ENCODE measurements at places on chromosomes 3 and 15.

GRCh38 chr3:4163011-4163410, 140.2 kb upstream of the SETMAR start:
- no peak for DNase-seq

- no peak for DNase-seq
Measured at GRCh38 chr3:137105277-137105977, 147.6 kb downstream of the IL20RB start.

DNA sequence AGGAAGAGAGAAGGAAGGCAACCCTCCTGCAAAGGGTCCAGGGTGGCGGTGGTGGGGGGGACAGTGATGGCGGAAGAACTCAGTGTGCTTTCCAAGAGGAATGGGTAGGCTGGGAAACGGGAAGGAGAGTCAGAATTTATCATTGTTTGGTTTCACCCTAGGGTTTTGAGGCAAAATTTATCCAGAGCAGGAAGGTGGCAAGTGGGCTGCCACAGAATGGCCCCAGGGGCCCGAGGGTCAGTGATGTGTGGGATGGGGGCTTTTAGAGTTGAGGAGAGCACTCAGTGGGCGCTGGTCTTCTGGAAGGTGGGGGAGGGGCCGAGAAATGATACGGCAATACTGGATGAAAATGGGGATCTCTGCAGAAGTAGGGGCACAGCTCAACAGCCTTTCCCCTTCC, 581 bp downstream of the FAM131A start:
- no peak for DNase-seq

- DNase-seq, result no peak
Measured at GRCh38 chr3:158802409-158803268, 785 bp downstream of the MFSD1 start.

- DNase-seq, result no peak
Measured at GRCh38 chr3:186664506-186664905, 1.3 kb upstream of the HRG start.

DNA sequence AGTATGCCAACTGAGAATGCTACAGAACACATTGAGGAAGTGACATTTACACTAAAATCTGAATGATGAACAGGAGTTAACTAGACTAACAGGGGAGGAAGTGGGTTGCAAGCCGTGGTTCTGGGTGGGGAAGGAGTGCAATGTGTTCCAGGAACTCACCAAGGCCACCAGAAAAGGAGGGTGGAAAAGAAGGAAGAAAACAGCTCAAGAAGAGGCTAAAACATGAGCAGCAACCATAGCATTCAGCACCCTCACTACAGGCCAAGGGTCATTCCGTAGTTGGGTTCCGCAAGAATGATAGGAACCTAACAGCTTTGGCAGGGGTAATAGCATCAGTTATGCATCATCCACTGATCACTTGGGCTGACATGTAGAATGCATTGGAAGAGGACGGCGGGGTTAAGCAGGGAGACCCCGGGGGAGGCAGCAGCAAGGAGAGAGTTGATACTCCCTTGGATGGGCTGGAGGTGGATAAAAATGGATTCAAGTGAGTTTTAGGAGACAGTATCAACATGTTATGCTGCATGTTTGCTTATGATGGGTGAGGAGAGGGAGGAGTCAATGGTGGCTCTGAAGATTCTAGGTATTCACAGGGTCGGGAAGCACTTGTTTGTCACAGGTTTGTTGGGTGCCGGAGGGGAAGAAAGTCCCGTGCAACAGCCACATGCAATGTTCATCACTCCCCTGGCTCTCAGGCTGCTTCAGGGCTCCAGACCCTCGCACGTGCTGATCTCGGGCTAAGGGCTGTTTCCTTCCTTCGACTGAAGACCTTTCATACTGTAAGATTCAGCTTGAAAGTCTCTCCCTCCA, 53.2 kb downstream of the LIPC start:
- no peak for DNase-seq

- no peak for DNase-seq
Measured at GRCh38 chr3:124467980-124468902, 262.0 kb upstream of the UMPS start.

DNA sequence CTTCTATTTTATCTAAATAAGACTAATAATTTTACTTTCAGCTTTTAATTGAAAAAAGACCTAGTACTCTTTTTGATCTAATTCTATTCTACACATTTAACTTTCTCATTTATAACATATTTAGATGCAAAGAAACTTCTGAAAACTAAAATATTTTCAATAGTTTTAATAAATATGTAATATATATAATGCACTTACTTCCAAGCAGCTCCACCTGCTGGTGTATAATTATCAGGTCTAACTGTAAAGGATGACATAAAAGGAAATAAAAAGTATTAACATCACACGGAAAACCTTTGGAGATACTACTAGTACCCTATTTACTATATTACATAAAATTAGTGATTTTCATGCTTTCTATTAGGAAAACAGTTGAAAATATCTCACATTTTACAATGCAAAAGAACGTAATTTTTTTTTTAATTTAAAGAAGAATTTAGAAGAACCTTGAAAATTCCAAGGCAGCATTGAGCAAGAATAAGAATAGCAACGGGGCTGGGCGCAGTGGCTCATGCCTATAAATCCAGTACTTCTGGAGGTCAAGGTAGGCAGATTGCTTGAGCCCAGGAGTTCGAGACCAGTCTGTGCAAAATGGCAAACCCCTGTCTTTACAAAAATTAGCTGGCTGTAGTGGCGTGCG, 10.2 kb downstream of the PLSCR5 start:
- DNase-seq, result no peak

GRCh38 chr3:132209855-132210254, 107.4 kb upstream of the ACP3 start:
- no peak for DNase-seq

DNA sequence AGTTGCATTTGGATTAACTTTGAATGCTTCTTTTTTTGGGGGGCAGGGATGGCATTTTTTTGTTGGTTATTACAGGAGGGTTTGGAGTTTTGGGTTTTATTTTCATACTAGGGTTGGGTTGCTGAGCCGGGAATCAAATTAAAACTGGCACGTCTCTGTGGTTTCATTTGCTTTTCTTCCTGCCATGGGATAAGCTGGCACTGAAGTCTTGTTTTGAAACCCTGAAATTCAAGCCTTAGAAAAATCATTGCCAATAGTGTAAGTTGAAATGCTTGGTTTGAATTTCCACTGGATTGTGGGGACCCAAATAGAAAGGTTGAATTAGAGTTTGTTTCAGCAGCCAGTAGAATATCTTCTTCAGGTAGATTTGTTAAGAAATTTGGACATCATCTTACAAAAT, 193.1 kb upstream of the DCBLD2 start:
- no peak for DNase-seq

- DNase-seq, result no peak
Measured at GRCh38 chr3:33848624-33849347, 50.4 kb downstream of the PDCD6IP start.

DNA sequence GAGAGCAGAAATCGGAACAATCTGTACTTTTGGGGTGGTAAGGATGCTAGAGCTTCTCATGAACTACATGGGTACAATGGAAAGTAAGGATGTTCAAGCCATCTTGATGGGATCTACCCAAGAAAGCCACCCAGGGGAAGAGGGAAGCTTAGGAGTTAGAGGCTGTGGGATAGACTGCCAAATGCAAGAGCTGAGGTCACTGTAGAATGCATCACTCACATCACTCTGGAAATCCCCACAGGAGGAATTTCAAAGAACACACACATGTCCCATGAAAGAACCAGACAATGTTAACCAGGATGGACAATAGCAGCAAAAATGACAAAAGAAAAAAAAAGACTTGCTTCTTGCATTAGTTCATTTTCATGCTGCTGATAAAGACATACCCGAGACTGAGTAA, 32.8 kb upstream of the UBE2E2 start:
- DNase-seq, result no peak

DNA sequence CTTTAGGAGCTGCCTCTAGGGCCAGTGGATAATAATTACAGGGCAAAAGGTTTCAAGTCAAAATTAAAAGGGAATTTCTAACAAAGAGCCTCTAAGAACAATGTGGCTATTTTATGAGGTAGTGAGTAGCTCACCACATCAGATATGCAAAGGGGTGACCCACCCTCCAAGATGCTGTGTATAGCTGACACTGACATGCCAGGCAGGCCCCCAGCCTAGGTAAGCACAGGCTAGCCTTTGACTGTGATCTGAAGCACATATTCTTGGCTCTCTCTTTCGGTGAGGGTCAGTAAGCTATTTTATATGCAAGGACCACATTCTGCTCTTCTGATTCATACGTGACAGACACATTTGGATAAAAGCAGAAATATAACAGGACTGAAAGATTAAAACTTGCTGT, 2.8 kb upstream of the THSD4 start:
- DNase-seq, result no peak

- DNase-seq, result no peak
Measured at GRCh38 chr15:90683876-90684275, 33.3 kb upstream of the BLM start.

GRCh38 chr3:73351423-73352071, 273.2 kb downstream of the PDZRN3 start:
- DNase-seq, result no peak

- DNase-seq, result no peak
Measured at GRCh38 chr3:159584421-159584820, 404.2 kb upstream of the IL12A start.

DNA sequence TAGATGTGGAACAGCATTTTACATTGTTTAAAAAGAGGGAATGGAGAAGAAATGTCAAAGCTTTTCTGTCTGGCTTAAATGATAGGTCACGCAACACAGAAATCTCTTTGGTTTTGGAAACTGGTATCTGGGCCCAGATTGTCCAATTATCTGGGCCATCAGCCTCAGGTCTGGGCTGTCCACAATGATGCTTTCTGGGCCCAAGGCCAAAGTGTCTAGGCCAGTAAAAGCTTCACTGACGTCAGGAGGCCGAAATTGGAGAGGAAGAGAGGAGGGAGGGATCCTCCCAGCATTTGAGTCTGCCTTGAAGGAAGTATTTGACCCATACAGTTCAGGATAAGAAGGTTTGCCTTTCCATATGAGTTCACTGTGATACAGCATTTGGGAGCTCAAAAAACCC, 60.7 kb upstream of the ALDH1A3 start:
- DNase-seq, result no peak

DNA sequence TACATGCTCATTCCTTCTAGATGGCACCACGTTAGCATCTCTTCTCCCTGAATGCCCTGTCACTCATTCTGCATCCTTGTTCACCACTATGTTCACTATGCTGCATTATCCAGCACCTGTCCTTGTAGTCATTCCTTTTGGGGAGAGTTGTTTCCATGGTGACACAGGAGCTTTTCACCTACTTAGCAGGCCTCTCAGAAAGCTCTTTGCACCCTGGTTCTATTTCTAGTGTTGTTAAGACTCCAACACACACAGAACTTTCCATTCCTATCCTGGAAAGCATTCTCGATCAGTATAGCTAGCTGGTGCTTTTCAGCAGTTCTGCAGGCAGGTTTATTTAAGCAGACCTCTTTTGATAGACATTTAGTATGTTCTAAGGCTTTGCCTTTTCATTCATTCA, 6.7 kb upstream of the RPL14 start:
- DNase-seq, result no peak

DNA sequence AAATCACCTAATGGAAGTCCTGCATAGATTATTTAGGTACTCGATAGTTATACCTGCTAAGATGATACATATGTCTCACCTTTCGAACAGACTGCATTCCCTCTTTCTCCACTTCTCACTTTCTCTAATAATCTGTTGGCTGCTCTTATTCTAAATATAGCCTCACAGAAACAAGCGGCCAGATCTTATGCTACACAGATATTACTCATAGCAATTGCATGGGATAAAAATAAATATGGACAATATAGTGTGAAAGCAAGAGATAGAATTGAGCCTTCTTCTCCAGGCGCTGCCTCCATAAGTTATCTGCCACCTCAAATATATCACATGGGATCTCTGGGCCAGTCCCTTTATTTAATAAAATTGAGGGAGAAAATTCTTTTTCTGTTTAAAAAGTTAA, 29.5 kb upstream of the TGFBR2 start:
- no peak for DNase-seq

DNA sequence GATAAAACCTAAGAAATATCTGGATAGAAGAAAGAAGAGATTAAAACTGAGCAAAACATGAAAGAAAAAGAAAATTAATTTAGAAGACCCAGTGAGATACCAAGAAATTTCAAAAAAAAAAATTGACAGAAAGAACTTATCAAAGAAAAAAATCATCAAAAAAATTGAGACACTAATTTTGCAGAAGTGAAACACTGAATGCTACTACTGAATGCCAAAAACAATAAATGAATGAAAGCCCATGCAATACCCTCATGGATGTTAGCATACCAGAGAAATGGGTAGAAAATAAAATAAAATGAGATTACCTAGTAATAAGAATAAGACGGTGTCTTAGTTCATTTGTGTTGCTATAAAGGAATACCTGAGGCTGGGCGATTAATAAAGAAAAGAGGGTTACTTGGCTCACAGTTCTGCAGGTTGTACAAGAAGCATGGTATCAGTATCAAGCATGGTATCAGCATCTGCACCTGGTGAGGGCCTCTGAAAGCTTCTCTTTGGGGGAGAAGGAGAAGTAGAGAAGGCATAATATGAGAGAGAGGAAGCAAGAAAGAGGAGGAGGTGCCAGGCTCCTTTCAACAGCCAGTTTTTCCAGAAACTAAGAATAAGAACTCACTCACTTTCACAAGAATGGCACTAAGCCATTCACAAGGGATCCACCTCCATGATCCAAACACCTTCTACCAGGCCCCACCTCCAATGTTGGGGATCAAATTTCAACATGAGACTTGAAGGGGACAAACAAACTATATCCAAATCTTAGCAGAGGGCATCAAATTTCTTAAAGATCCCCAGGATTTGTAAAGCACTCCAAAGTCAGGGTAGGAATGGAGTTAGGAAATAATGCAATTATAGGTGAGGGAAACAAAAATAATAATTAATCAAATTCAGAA, 73.2 kb downstream of the BTLA start:
- DNase-seq, result no peak

GRCh38 chr3:128556907-128557306, 63.9 kb upstream of the GATA2 start:
- DNase-seq, result no peak

GRCh38 chr3:142447301-142447851, 461 bp downstream of the XRN1 start:
- DNase-seq, result no peak

GRCh38 chr3:60912142-60912541, 339.1 kb downstream of the FHIT start:
- no peak for DNase-seq

DNA sequence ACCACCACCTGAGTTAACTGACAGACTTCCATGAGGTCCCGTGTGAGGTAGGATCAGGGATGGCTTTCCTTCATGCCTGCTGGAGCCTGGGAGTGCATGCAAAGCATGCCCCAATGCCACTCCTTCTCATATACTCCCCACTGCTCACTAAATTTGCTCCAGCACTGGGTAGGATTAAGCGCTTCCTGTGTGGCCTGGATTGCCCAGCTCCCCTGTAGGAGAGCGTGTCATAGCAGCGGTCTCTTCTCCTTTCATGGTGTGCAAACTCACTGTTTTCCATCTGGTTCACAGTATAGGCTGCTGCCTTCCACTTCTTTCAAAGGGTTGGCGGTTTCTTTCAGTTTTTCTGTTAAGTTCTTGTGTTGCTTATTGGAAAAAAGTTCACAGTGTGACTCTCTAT, 34.1 kb upstream of the ABI3BP start:
- no peak for DNase-seq

DNA sequence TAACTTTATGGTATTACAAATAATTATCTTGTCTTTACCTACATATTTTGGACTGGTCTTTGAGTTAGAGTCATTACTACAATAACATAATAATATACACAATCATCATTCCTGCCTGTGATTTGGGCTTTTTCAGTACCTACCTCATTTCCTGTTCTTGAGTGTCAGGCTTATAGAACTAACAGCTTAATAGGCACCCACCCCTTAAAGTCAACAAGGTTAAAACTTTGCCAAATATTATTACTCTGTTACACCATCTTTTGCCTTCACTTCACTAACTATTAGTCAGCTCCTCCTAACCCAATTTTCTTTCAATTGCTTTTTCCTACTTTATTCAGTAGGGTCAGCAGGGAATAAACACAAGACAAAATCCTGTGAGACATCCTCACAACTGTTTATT, 488.7 kb upstream of the AGTR1 start:
- no peak for DNase-seq

All from nucleus accumbens (tissue), 56 donors.